Inflammatory macrophage (primary cell): ENCODE measurements at places on chromosomes 4 and X.

GRCh38 chrX:49198540-49199314, 1.3 kb downstream of the SYP start:
- no peak for DNase-seq

DNA sequence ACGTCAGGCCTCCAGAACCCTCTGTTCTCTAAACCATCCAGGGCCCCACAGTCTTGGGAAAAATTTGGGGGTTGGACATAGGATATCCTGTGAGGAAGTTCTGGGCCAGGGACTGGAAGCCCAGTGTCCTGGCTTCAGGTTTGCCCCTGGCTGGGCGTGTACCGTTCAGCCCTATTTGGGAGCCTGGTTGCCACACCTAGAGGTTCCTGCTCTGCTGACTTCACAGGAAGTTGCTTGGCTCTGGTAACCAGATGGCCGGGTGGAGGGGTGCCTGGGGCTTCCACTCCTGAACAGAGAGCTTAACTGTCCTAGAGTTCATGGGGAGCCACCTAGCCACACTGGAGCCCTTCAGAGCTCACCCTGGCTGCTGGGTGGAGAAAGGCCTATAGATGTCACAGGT, 1.1 kb downstream of the TAFAZZIN start:
- peak; percentile 45 for DNase-seq

- no peak for DNase-seq
These were observed 573.7 kb downstream of the EPHA5 start for GRCh38 chr4:65096630-65097029.

GRCh38 chr4:86755388-86755787, 93.8 kb downstream of the SLC10A6 start:
- DNase-seq: no peak

DNA sequence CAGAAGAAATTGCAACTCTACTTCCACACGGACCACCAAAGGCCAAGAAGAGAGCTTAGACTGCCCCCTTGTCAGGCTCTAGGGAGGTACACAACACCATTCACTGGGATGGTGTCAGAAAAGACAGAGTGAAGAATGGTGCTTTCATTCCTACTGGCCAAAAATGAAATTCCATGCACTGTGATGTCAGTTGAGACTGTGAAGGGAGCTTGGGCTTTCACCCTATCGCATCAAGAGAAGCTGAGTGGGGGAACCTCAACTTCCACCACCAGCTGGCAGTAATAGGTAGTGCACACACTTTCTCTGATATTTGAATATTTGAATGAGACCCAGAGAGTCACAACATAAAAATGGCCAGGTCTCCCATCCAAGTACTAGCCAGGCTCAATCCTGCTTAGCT, 65.9 kb downstream of the ZNF711 start:
- DNase-seq: no peak

- DNase-seq: no peak
These were observed 261.6 kb upstream of the ANKRD50 start for GRCh38 chr4:124974152-124974551.

DNA sequence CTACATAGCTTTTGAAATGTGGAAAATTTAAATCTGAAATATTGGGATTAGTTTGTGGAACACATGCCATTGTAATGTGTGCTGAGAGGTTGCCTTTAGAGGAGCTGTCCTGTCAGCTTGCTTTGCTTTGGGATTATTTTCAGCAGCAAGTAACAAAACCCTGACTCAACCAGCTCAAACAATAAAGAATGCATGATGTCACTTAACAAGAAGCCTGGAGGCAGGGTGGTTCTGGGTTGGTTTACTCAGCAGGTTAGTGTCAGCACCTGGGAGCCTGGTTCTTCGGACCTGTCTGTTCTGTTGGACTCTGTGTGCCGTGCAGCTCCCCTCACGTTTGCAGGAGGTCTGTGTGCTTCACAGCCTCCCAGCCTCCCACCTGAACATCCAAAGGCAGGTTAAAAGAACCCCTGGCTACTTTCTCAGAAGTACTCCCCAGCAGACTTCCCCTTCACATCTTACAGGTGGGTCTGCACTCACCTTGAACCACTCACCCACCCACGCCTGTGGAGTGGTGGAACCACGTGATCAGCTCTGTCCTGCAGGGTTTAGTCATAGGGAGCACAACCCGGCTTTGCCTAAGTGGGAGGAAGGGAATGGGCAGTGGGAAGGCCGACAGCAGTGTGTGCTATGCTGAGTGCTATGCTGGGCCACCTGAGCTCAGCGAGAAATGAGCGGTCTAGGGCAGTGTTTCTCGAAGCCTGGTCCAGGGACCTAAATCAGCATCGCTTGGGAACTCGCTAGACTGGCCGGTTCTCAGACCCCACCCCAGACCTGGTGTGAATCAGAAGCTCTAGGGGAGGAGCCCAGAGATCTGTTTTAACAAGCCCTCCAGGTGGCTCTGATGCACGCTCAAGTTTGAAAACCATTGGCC, 20.4 kb downstream of the TMEM131L start:
- no peak for DNase-seq

DNA sequence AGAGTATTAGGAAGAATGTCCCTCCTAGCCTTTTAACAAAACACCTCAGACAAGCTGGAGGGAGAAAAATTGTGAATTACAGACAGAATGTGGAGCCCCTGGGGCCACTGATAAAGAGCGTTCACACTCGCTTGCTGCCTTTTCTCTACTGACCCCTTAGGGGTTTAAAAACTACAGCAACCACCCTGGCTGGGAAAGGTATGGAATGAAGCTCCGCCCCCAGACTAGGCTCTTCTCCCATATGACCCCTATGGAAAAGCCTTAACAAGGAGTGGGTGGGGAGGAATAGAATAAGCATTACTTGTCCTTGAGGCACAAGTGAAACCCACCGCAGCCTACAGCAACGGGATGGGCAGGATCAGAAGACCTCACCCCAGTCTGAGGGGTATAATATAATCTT, 26.3 kb downstream of the ANKRD50 start:
- no peak for DNase-seq

DNA sequence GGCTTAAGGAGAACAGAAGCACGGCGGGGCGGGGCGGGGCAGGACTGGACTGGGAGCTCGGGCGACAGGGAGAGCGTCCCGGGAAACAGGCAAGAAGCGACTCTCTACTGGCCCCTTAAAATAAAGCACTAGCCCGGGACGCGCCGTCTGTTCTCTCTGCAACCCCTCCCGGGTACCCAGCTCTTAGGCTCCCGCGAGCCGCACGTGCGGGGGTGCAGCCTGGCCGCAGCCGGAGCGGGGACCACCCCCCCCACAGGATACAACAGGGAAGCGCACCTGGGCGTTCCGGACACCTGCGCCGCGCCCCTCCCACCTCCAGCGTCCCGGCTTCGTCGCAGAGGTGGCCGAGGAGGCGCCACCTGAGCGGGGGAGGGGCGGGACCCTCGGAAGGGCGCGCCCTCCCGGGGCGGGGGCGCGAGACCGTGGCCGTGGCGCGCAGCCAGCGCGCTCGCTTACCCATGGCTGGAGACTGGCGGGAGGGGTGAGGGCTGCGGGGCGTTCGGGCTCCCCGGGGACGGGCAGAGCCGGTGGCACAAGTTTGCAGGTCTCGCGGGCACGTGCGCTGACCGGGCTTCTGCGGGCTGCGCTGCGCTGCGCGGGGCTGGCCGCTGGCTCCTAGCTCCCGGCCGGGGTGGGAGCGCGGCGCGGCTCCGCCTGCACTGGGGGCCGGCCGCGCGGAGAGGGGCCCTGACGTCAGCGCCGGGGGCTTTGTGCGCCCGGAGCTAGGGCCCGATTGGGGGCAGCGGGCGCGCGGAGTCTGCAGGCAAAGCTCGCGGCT, 91.5 kb downstream of the GEMIN8 start:
- no peak for DNase-seq

- no peak for DNase-seq
These were observed 121.1 kb upstream of the TEX13C start for GRCh38 chrX:125198546-125198945.

DNA sequence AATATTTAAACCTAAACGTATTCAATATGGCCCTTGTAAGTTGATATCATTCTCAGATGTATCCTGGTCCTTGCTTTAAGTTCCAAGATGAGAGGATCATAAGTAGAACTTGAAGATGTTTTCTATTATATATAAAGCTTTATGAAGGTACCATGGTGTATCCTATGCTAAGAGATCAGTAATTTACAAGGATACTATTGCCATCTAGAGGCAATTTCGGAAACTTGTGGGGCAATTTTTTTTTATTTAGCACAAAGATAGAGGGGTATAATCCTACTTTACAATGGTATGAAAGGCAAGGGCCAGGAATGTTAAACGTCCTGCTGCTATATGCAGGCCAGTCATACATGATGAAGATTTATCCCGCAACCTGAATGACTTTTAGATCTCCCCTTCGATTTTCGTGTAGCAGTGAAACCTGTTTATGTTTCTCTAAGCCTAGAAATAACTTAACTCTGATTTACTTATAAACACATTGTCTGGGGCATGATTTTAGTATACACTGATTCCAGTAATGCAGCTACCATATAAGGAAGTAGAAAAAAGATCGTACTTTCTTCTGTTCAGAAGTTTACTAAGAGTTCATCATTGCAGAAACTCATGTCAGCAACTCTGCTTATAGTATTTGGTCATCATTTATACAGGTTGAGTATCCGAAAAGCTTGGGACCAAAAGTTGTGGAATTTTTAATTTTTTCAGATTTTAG, 2.6 kb downstream of the SLC25A31 start:
- peak; percentile 39 for DNase-seq

DNA sequence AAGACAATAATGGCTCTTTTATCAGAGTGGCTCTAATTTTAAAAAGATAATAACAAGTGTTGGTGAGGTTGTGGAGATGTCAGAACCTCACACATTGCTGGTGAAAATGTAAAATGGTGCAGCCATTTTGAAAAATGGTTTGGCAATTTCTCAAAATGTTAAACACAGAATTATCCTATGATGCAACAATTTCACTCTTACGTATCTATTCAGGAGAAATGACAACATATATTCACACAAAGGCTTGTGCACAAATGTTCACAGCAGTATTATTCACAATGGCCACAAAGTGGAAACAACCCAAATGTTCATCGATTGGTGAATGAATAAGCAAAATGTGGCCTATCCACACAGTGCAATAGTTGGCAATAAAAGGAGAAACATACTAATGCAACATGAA, 24.7 kb downstream of the ENPP6 start:
- no peak for DNase-seq

DNA sequence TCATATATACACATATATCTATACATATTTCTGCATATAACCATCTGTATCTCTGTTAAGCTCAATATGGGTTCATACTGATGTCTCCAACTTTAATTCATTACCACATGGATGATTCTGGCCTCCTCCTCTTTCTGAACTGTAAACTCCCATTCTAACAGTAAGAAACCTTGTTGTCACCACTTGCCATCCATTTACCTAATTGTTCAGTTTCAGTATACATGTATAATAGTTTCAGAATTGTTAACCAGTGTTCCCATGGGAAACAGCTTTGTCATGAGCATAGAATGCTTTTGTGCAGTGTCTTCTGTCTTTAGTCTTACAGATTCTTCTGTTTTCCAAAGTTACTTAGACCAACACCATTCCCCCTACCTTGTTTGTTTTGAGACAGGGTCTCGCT, 35.9 kb downstream of the SLC9A6 start:
- no peak for DNase-seq

GRCh38 chr4:137432446-137433311, 99.6 kb downstream of the PCDH18 start:
- no peak for DNase-seq

DNA sequence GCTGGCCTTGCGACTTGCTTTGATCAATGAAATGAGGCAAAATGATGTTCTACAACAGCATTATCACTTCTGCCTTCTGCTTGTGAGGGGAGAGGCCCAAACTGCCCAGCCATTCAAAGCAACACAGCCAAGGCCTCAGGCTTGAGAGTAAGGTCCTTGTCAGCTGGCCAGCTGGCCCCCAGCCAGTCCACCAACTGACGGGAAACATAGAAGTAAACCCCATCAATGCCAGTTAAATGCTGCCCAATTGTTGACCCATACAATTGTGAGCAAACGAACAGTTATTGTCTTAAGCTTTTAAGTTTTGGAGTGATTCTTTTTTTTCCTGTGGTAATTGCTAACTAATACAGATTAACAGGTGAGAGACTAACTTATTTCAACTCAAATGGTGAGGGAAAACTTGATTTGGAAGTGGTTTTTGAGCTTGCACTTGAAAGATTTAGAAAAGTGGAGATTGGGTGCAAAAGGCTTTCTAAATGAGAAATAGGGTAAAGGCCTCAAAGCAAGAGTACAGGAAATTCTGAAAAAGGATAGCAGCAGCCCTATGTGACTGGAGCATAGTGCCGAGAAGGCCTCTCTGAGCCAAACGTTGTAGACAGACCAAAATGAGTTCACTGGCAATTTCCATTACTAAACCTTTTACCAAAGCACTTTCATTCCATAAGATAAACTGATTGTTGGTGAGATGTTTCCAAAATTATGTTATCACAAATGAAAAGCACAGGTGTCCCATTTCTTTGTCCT, 66.9 kb downstream of the ARHGEF38 start:
- DNase-seq: no peak

- DNase-seq: no peak
These were observed 48.5 kb downstream of the MAML3 start for GRCh38 chr4:140105436-140105835.

GRCh38 chr4:6916587-6917460, 7.2 kb downstream of the TBC1D14 start:
- peak; percentile 56 for DNase-seq

DNA sequence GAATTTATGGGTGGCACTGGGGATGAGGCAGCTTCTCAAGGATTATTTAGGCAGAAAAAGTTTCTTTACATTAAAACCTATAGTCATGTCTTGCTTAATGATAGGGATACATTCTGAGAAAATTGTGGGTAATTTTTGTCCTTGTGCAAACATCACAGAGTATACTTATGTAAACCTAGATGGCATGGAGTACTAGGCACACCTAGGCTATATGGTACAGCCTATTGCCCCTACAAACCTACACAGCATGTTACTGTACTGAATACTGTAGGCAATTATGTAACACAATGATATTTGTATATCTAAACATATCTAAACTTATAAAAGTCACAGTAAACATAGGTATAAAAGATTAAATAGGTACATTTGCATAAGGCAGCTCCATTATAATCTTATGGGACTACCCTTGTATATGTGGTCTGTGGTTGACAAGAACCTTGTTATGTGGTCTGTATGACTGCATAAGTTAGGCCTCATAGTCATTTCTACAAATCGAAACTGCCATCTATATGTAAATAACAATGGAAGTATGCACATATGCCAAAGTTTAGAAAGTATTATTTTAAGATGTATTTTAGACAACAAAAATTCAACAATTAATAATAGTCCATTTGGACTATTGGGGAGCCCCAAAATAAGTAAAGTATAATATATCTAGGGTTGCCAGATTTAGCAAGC, 87.3 kb downstream of the CFAP299 start:
- no peak for DNase-seq

DNA sequence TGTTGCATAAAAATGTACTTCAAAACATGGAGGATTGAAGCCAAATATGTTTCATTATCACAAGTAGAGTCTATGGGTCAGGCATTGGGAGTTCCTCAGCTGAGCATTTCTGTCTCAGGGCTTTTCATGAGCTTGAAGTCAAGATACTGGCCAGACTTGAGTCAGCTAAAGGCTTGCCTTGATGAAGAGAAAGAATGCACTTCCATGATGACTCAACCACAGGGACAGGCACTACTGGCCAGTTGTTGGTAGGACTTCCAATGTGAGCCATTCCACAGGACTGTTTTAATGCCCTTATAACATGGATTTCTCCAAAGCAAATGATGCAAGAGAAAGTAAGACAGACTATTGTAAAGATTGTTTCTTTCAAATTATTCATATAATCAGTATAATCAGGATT, 895.6 kb downstream of the RAB28 start:
- no peak for DNase-seq

GRCh38 chrX:119073911-119074310, 1.1 kb downstream of the CT47C1 start:
- DNase-seq: no peak

- DNase-seq: no peak
These were observed 65.7 kb downstream of the SHROOM2 start for GRCh38 chrX:9851890-9852289.
